ENCODE measurements at places on chromosomes 3 and 15.

GRCh38 chr3:15726043-15726442 lies 71.7 kb downstream of the ANKRD28 start:
- no peak for DNase-seq

DNA sequence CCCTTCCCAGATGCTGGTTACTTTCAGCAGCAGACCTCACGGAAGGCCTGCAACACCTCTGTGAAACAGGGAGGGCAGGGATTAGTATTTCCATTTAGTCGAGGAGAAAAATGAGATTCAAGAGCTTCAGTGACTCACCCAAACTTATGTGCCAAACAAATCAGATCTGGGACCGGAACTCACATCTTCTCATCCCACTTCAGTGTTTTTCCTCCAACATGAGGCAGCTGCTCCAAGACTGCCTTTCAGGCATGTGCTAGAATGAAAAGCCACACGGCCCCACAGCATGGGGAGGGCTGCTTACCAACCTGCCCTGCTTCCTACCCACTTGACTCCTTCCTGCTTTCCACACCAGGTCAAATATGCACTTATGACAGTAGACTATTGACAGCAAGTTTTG lies 129.4 kb upstream of the SLC24A5 start:
- DNase-seq = no peak

- DNase-seq = no peak
Observed at GRCh38 chr3:71219744-71220638, 363.5 kb downstream of the FOXP1 start.

GRCh38 chr15:94470492-94470891 lies 239.1 kb downstream of the MCTP2 start:
- no peak for DNase-seq

GRCh38 chr3:14514323-14514720 lies 25.8 kb downstream of the GRIP2 start:
- DNase-seq = no peak

DNA sequence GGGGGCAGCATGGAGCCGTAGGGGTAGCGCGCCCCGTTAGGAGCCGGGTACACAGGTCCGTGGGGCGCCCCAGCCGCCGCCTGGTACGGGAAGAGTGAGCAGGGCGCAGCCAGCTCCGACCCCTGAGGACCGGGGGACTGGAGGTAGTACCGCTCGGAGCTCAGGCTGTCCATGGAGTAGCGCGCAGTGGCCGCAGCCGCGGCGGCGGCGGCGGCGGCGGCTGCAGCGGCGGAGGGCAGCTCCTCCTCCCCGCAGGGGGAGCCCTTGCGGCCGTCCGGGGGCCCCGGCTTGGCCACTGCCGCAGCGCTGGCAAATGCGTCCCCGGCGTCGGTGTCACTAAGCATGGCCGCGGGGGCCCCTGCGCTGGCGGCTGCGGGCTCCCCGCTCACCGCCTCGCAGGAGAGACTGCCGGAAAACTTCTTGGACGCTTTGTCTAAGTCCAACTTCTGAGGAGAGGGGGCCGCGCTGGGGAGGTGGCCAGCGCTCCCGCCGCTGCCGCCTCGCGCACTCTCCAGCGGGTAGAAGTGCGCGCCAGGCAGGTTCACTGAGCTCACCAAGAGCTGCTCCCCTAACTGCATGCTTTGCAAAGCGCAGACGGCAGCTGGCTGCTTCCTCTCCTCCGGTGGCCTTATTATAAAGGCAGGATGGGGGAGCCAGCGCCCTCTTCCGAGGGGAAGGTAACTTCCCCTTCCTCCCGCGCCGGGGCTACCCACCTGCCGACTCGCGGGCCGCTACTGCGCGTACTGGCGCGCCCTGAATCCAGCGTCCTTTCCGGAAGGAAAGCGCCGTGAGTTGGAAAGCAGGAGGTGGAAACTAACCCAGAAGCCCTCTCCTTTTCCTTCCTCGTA lies at the start of gene EOMES:
Gene EOMES, minus strand, starts transcription at position 607 of the 848 bp plus-strand sequence. Its CDS starts 29 bp downstream, at position 578.
- DNase-seq = peak; percentile 41

DNA sequence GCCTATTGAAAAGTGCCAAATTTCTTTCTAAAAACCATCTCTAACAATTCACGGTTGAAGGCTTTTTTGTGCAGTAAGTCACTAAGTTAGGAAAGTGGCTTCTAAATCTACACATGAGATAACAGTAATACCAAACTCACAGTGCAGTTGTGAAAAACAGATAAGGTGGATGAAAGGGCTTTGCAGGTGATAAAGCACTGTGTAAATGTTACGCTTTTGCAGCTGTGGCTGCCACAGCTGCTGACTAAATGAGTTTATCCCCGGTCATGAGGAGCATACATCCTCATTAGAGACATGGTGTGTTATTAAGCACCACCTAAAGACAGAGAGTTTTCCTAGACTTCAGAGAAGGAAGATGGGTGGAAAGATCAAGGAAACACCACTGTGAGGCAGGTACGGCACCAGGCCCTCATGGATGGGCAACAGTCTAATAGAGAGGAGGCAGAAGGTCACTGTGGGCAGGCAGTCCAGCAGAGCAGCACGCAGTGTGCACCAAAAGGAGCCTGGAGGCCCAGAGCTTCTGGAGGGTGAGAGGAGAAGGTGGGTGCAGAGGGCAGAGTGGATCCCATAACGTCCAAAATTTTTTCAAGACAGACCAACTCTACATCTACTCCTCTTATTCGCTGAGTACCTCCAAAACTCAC lies 68.5 kb downstream of the FMN1 start:
- no peak for DNase-seq

- no peak for DNase-seq
Observed at GRCh38 chr3:49462222-49462621, 7.8 kb upstream of the DAG1 start.

DNA sequence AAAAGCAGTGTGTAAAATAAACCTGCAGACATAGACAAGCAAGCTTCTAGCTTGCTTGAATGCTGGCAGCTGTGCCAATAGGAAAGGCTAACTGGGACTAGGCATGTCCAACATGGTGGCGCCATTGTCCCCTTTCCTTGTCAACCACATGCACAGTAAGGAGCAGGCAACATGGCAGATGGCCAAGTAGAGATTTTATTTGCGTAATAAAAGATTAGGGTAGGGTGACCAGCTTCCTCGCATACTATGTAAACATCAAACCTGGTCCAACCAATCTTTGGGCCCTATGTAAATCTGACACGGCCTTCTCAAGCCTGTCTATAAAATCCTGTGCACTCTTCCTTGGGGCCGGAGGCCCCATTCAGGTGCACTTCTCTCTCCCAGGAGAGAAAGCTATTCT lies 575.4 kb upstream of the GOLIM4 start:
- DNase-seq = no peak
